ENCODE measurements at places on chromosomes 4 and X.

DNA sequence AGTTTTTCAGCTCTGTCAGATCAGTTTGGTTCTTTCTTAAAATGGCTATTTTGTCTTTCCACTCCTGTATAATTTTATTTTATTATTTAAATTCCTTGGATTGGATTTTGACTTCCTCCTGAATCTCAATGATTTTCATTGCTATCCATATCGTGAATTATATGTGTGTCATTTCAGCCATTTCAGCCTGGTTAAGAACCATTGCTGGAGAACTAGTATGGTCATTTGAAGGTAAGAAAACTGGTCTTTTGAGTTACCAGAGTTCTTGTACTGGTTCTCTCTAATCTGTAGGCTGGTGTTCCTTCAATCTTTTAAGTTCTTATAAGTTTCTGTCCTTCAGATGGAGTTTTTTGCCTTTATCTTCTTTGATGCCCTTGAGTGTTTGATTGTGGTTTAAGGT is 815.5 kb downstream of the KLHL13 start:
- DNase-seq = no peak

GRCh38 chr4:157854819-157855218 is 318.0 kb downstream of the GASK1B start:
- DNase-seq = no peak

DNA sequence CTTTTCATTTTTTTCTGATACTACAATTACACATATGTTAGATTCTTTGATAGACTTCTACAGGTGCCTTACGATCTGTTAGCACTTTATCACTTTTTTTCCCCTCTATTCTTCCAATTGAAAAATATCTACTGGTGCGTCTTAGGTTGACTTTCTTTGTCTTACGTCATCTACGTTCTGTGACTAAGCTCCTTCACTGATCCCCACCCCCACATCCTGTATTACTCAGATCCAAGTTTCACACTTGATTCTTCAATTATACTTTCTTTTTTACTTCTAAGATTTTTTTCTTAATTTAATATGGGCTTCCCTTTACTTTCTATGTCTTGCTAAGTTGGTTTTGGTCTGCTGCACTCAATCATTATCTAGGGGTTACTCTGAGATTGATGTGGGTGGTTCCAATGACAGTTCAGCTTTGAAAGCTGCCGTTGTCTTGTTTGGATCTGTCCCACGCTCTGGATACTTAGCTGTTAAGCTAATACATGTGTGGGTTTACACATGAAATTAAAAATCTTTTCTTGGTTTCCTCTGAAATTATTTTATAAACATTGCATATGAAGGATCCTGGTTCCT is 1321.1 kb downstream of the RAPGEF2 start:
- DNase-seq = no peak

GRCh38 chr4:88163336-88163735 is 4.9 kb upstream of the ABCG2 start:
- no peak for DNase-seq

All from GM04503 (cell line).